Caki2 (cell line): ENCODE measurements at places on chromosomes 7 and 10. TPM values are rescaled to one million over a fixed set of nuclear protein-coding genes. Genes with fewer than 3 reads are reported as not detected.

Gene WEE2
- total RNA-seq: not detected in 2 replicates

Gene INHBA
- total RNA-seq: 9.5 and 14.4 TPM in 2 replicates

DNA sequence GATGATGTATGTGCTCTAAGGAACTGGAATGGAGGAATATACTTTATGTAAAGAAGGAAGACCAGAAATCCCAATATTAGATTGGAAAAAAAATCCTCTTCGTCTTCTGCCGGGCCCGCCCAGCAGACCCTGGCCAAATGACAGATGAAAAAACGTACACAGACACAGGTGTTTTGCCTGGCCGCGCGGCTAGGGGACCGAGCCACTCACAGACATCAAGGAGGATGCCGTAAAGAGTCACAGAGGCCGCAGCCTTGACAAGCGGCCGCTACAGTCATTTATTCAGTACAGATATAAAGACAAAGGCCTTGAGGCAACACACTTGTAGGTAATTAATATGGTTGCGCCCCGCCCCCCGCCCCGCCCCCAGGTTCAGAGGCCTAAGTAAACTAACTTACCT is 594.1 kb downstream of the GRM8 start:
- DNase-seq: no peak

Gene KNDC1
- 0.90 and 1.1 TPM in 2 replicates for total RNA-seq

- DNase-seq: no peak
Measured at GRCh38 chr7:91397096-91397495, 132.9 kb downstream of the FZD1 start.

DNA sequence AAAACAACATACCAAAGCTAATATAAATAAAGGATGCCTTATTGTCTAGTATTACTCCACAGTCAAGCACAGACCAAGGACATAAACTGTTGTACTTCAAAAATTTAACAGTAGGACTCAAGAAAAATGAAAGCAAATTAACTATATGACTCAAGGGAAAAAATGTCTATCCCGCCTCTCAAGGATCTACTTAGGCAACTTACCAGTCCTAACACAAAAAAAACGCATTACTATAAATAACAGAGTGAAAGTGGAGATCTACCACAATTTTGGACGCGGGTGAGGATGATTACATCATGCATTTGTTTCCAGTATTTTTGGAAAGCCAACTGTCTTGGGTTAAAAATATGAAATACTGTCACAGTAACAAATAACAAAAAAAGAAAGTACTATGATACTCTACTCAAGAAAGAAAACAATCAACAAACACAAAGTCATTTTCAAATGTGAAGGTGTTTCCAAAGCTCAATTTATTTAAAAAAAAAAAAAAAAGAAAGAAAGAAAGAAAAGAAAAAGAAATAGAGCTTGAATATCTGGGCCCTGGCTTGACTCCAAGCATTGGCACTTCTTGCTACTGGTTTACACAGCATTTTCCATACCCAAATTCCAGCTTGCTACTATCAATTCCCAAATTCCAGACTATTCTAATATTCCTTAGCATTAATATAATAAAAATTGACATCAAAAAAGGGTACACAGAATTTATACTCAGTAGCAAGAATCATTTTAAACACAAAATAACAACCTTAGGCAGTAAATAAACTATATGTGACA is 99.4 kb downstream of the RSU1 start:
- DNase-seq: no peak

DNA sequence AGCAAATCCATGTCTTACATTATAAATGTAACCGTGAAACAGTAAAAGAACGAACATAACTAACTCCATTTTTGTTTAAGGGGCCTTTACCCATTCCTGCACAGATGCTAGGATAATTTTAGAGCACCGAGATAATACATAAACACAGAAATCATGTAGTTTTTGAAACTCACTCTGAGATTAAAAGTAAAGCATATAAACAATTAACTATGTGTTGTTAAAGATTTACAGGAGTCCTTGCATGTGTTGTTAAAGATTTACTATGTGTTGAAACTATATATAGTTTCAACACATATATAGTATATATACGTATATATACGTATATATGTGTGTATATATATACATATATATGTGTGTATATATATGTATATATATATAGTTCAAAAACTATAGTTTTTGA is 7.2 kb upstream of the CALML3 start:
- DNase-seq: no peak

DNA sequence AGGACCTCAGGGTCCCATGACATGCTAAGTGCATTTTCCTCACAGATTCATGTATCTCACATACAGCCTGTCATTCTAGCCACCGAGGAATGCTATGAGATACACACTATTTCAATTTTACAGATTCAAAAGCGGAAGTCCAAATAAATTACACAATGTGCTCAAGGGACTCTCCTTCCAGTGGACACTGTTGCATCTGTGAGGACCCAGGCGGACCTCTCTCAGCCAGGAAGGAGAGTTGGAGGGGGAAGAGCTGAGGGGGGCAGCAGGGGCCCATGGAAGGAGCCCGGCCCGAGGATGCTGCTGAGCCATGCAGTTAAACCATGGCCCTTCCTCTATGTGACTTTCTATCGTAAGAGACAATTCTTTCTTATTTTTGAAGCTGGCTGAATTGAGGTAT is 93.6 kb downstream of the VOPP1 start:
- DNase-seq: no peak

Gene GTF2IRD1
- 25.1 and 33.4 TPM in 2 replicates for total RNA-seq

GRCh38 chr10:132643709-132644526 is 106.3 kb downstream of the INPP5A start:
- DNase-seq: no peak

Gene LBX1
- total RNA-seq: not detected in 2 replicates

DNA sequence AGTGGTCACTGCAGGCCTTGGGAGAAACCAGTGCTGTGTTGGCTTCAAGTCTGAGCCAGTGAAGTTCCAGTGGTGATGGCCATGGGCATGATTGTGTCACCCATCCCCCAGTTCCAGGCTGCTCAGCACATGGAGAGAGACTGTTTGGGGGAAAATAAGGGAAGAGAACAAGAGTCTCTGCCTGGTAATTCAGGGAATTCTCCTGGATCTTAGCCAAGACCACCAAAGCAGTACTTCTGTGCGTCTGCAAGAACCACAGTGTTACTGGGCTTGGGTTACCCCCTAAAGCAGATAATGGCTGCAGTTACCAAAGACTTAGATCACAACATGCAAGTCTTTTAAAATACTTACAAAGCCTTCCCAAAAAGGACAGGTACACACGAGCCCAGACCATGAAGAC is 225.0 kb upstream of the SEMA3C start:
- DNase-seq: no peak

- DNase-seq: no peak
Measured at GRCh38 chr7:4655311-4655710, 26.8 kb upstream of the FOXK1 start.

Gene SORCS1
- not detected in 2 replicates for total RNA-seq

Gene GPR158
- not detected in 2 replicates for total RNA-seq

Gene ACHE
- not detected in 2 replicates for total RNA-seq

GRCh38 chr10:50988792-50989191 is 85.5 kb upstream of the PRKG1 start:
- peak; percentile 29 for DNase-seq

Gene TMEM236
- 0.14 TPM in 1 of 2 replicates, not detected in the other for total RNA-seq

Gene LRRC18
- total RNA-seq: not detected in 2 replicates

Gene FGFR2
- 7.4 and 13.5 TPM in 2 replicates for total RNA-seq

DNA sequence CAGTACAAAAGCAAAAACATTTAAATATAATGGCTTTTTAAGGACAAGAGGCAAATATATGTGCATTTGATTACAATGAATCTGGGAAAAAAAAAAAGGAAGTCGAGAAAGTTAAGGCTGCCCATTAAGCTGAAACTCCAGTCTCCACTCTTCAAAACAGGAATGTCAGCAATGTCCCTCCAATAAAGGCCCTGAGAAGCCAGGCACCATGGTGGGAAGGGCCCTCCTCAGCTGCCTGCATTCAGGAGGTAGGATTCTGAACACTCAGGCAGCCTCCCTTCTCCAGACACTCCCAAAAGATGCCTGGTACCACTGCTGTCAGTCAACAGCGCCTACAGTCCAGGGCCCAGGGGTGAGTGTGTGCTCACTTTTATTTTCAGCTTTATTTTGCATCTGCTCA is 121.3 kb upstream of the MGMT start:
- no peak for DNase-seq

GRCh38 chr7:152865011-152865410 is 105.5 kb downstream of the ACTR3B start:
- DNase-seq: no peak

Gene C10orf53
- not detected in 2 replicates for total RNA-seq

GRCh38 chr10:44575601-44576380 is 190.9 kb upstream of the CXCL12 start:
- no peak for DNase-seq

- no peak for DNase-seq
Measured at GRCh38 chr7:103637726-103638125, 191.7 kb upstream of the SLC26A5 start.

DNA sequence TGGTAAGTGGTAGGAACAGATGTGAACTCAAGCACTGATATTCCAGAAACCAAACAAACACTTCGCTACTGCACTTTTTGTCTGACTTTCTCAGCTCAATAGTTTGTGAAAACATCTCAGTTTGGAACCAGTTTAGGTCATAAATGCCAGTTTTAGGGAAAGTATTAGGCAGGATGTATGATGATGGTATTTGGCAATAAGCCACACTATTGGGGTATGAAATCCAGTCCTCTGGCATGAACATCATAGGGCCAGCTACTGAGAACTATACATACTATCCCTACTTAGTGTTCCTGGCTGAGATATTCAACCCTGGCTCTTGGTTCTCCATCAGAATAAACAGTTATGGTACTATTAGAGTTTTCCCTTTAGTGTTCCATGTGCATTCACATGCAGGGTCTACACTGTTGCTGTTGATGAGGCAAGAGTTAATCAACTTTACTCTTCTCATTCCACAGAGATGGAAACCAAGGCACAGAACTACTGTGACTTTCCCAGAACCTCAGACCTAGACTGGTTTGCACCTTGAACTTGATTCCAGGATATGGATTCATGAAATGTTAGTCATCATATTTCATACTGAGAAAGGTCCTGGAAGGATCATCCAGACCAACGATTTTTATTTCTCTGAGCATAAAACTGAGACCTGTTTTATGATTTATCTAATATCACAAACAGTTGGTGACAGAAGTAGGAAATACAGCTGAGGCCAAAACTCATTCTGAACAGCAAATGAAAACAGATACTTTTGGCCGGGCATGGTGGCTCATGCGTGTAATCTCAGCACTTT is 20.0 kb upstream of the IFIT2 start:
- DNase-seq: no peak

Gene AGR2
- 3.5 and 10.0 TPM in 2 replicates for total RNA-seq

DNA sequence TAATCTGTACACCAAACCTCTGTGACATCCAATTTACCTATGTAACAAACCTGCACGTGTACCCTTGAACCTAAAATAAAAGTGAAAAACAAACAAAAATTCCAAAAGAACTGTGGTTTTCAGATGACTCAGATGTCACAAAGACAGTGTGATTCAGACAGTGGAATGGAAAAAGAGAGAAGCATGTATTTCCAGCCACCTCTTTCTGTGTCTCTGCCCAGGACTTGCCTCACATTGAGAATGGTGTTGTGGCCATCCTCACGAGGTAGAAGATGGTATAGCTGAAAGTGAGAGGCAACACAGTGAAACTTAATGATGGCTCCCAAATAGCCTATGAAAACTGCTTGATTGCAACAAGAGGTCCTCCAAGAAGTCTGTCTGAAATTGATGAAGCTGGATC is 78.0 kb downstream of the ARL5B start:
- no peak for DNase-seq
